Astrocyte (in vitro differentiated cells and primary cell): ENCODE measurements at places on chromosomes 1 and 21. TPM values are rescaled to one million over a fixed set of nuclear protein-coding genes. Genes with fewer than 3 reads are reported as not detected.

DNA sequence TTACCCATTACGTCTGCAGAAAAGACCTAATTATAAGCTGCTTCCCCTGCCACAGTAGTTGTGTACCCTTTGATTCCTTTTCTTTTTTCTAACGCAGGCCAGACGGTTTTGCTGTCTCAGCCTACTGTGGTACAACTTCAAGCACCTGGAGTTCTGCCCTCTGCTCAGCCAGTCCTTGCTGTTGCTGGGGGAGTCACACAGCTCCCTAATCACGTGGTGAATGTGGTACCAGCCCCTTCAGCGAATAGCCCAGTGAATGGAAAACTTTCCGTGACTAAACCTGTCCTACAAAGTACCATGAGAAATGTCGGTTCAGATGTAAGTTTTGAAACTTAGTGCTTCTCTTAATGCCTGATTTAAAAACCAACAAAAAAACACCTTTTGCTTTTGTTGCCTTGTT lies 35.8 kb downstream of the ATF6 start:
- DNase-seq: peak; percentile 14

- DNase-seq: no peak
These were observed 848 bp upstream of the PYHIN1 start for GRCh38 chr1:158930504-158930903.

DNA sequence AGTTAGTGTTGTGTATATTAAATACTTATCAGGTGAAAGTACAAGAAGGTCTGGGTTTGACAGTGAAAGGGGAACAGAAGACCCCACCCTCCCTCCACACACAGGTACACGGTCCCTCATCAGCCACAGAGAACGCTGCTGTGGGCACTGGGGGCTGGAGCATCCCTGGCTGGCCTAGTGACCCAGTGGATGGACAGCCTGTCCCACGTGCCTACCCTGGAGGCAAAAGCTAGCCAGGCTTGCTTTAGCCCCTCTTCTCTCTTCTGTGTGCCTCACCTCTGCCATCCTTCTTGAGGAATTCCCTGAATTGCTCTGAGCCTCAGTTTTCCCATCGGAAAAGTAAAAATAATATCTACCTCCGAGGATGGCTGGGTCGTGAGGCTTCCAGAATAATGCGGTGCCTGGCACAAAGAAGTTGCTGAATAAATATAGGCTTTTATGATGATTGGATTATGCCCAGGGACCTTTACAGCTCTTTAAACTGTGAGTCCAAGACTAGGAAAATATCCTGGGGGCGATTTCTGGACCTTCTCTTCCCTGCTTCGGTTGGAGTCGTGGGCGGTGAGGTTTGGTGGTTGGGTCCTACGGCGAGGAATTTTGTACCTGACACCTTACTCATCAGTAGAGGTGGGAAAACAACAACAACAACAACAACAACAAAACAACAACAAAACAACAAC lies 918 bp downstream of the IFNLR1 start:
- DNase-seq: no peak

GRCh38 chr1:64942118-64942517 lies 24.2 kb downstream of the JAK1 start:
- no peak for DNase-seq

DNA sequence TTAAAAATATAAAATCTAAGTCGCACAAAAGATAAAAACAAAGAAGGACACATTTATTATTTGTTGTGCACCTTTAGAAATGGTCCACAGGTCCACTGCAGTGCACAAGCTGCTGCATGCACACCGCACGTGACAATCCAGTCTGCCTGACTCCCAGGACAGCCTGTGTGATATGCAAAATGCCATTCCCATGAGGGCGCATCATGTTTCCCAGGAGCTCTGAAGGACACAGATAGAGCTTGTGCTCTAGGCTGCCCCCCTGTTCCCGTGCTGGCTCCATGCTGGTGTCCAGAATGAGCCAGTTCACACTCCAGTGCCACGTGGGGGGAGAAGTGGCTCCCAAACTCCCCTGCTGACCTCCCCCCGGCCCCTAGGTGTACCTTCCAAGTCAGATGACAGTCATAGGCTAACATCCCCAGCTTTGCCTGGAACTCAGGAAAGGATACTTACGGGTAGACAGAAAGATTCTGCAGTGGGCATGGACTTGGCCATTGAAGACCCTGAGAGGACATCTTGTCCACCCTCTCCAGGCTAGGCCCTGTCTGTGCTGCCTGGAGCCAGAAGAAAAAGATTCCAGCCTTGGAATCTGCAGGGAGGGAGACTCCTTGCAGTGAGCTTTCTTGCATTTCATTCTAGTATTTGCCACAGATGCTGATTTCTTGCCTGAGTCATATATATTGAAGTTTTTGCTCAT lies 26.3 kb downstream of the RAB7B start:
- DNase-seq: peak; percentile 62

DNA sequence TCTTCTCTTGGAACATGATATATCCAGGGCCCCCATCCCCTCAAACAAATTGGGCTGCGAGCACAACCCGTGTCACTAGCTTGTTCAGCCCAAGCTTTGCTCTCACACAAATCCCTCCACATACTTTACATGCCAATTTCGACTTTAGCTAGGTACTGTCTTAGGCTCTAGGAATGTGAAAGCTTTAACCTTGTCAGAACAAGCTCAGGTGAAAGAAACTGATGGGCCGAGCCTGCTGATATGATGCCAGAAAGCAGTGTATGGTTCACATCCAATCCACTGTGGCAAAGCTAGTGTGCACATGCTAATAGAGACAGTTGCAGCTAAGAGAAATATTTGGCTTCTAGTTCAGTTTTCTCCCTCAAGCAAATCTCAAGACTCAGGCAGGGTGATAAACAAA lies 79.5 kb downstream of the TNFSF18 start:
- DNase-seq: no peak

- DNase-seq: no peak
These were observed 360.3 kb downstream of the NEGR1 start for GRCh38 chr1:71921935-71922559.

DNA sequence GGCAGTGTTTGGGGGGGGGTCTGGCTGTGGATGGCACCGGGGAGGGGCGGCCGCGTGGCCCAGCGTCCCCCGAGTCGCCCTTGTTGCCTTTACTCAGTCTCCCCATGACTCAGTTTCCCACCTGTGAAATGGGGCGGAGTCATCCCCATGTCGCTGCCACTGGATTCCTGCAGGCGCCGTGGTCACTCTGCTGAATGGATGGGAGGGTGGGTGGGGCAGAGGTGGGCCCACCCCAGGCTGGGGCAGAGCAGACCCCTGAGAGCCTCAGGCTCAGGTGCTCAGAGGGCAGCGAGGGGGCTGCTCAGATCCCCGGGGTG lies 2.0 kb downstream of the COL6A1 start:
- no peak for DNase-seq

DNA sequence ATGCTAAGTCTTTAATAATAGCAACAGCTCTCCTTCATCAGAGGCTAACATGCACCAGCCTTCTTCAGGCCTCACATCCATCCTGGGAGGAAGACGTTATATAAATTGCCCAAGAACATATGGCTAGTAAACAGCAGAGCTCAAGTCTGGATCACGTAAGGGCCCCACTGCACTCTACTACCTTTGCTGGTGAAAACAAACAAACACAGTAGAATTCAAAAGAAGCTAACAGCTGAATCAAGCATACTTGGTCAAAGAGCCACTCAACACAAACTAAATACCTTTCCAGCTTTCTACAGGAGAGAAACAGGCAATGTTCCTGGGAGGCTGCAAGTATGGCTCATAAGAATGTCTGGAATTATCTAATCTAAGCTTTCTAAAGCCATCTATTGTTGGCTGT lies 66.0 kb downstream of the WLS start:
- peak; percentile 41 for DNase-seq

DNA sequence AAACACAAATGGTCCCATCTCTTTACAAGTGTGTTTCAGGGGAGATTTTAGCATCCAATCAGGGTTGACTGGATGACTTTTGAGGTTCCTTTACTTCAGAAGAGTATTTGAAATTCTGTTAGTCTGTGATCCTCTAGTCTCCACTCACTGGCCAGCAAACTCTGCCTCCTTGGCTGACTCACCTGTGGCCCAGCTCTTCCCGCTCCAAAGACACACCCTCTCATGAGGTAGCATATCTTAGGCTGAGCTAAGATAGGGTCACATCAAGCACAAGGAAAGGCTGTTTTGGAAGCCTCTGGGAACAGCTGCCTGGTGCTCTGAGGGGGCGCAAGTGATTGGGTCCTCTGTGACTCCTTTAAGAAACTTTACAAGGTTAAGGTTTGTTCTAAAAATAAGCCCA lies 102.3 kb upstream of the FGGY start:
- DNase-seq: no peak

- no peak for DNase-seq
These were observed 164.3 kb downstream of the SETD4 start for GRCh38 chr21:35896060-35896459.

GRCh38 chr1:178724376-178724727 lies 692 bp upstream of the RALGPS2 start:
- DNase-seq: no peak

DNA sequence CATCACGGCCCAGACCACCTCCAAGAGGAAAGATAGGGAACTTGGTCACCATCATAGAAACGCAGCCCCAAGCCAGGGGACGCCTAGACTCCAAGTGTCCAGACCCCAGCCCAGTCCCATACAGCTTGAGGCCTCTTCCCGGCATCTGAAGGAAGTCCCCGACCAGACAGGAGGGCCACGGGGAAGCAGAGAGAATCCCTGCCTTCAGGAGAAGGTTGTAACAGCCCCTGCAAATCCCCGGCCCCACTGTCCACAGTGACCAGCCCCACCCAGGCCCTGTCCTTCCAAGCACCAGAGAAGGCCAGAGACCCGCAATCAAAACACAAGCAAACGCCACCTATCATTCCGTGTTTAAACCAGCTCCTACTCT lies 1.7 kb downstream of the SLC19A1 start:
- DNase-seq: no peak

DNA sequence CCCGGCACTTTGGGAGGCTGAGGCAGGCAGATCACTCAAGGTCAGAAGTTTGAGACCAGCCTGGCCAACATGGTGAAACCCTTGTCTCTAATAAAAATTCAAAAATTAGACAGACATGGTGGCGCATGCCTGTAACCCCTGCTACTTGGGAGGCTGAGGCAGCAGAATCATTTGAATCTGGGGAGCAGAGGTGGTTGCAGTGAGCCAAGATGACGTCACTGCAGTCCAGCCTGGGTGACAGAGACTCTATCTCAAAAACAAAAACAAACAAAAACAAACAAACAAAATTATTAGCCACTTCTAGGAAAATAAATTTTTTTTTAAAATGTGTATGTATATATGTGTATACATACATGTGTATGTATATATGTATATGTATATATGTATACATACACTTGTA lies 320.3 kb upstream of the ADGRL4 start:
- no peak for DNase-seq

DNA sequence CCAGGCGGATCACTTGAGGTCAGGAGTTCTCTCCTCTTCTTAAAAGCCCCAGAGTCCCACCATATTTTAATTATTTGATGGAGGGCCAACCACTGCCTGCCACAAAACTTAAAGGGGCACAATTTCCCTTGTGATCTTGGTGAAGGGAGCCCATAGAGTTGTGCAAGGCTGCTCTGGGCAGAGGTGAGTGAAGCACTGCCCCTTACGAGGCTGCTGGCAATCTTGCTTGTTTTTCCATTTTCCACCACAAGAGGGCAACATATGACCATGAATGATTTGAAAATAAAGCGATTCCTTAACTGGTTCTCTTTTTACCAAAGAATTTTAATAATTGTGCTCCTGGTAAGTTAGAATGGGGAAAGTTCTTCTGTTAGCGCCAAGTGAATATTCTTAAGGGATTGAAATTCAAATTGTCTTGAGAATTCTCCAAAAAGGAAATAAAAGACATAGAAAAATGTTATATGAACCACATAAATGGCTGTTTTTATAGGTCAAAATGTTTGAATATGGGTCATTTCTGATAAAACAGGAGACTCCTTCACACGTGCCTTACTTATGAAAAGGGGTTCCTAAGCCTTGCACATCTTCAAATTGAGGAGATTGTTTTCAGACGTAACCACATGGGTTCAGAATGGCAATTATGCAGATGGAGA lies 22.7 kb downstream of the PGM1 start:
- peak; percentile 31 for DNase-seq

DNA sequence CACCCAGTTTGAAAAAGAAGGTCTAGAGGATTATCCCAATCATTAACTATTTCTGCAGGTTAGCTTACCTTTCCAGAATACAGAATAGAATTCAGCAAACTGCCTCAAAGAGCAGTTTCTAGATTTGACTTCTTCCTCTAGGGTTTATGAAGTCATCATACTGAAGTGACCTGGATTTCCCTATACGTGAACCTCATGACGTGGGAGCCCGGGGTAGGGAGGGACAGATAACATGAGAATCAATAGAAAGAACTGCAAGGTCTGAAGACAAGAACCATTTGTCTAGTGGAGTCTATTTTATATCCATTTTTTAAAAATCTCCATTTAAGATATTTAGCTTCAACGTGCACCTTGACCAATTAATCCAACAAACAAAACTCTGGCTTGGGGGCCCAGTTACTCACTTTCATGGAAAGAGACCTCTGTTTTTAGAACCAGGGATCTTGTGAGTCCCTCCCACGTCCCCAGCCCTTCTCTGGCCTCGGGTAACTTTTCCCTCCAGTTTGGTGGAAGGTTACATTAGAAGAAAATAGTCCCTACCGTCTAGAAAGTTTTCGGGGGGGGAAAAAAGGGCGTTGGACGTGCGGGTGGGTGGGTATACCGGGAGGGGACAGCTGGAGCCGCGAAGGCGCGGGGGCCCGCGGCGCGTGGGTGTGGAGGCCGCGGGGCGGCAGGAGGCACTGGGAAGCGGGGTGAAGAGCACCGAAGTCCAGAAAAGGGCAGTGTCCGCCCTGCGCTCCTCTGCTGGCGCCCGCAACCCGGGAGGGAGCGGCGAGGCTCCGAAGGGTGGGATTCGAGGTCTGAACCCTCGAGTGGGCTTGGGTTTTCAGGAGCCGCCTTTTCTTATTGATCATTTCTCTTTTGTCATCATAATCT lies 13.8 kb upstream of the POGZ start:
- DNase-seq: peak; percentile 54

DNA sequence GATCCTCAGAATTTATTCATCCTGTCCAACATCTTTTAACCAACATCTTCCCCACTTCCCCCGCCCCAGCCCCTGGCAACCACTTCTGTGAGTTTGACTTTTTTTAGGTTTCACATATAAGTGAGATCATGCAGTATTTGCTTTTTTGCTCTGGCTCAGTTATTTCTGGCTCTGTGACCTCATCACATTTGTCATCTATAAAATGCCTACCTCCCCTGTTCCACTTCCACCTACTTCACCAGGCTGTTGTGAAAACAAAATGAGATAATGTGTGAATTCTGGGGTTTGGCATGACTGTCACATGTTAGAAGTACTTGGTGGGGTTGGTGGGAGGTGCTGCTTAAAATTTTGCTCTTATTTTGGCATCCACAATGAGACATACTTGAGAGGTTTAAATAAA lies 18.4 kb downstream of the HHAT start:
- peak; percentile 52 for DNase-seq

GRCh38 chr1:214861615-214862014 lies 220.9 kb upstream of the KCNK2 start:
- no peak for DNase-seq

The OPRD1 gene
- total RNA-seq: 0.79 and 1.2 TPM in 2 replicates

The SLC5A9 gene
- total RNA-seq: not detected in 2 replicates

The CCDC27 gene
- not detected in 2 replicates for total RNA-seq

The OR2M3 gene
- not detected in 2 replicates for total RNA-seq

The IL20 gene
- not detected in 2 replicates for total RNA-seq

The FLG gene
- total RNA-seq: 2.8 and 4.4 TPM in 2 replicates

The ACTL8 gene
- total RNA-seq: 1.3 and 2.0 TPM in 2 replicates

The BRDT gene
- not detected in 2 replicates for total RNA-seq

The GRHL3 gene
- total RNA-seq: 2.6 and 6.9 TPM in 2 replicates

The GMEB1 gene
- total RNA-seq: 11.9 and 12.6 TPM in 2 replicates

The SHISAL2A gene
- not detected in 2 replicates for total RNA-seq
